NCI-H2081 treated with DMSO at 0.1 percent for 48 hours (cell line): ENCODE measurements at places on chromosomes 11 and 22.

DNA sequence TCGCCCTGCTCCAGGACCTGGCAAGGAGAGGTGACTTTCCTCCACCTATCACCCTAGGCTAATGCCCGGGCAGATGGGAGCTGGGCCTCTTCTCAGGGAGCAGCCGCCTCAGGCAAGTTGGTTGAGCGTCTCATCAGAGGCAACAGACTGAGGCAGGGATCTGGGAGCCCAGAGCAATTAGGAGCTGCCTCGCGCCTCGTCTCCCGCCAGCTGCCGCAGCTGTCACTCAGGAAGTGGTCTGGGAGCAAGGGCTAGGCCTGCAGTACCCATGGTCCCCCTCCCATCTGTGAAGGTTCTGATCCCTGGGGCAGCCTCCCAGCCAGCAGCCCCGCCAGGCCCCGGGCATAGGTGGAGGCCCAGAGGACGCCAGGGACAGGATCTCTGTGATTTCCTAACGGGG, 4.6 kb upstream of the CABP7 start:
- DNase-seq = no peak

DNA sequence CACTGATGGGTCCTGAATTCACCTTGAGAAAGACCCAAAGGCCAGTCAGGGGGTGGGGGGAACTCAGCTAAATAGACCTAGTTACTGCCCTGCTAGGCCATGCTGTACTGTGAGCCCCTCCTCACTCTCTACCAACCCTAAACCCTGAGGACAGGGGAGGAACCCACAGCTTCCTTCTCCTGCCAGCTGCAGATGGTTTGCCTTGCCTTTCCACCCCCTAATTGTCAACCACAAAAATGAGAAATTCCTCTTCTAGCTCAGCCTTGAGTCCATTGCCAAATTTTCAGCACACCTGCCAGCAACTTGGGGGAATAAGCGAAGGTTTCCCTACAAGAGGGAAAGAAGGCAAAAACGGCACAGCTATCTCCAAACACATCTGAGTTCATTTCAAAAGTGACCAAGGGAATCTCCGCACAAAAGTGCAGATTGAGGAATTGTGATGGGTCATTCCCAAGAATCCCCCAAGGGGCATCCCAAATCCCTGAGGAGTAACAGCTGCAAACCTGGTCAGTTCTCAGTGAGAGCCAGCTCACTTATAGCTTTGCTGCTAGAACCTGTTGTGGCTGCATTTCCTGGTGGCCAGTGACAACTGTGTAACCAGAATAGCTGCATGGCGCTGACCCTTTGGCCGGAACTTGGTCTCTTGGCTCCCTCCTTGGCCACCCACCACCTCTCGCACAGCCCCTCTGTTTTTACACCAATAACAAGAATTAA, 2.4 kb upstream of the TTC36 start:
- no peak for DNase-seq

DNA sequence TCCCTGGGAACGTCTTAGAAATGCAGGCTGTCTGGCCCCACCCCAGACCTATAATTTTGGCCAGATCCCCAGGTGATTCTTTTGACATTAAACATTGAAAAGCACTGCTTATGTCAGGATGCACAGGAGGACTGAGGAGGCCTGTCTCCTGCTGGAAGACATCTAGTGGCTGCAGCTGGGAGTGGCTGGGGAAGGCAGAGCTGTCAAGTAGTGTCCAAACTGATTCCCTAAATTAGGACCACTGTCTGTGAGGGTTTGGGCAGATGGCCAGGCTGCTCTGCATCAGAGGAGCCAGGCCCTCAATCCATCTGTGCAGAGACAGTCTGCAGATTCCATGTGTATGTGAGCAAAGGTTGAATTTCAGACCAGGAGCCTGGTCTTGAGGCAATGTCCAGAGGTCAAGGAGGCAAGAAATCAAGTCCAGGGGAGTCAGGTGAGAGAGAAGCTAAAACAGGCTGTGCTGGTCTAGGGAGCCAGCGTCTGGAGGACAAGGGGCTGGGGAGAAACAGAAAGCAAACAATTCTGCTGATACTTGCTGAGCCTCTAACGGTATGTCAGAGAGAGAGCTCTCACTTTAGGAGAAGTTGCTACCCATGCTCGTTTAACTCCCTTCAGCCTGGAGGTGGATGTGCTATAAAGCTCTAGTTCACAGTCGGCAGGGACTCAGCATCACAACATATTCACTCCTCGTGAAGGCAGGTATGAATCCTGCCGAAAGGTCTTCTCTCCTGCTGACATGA, 15.3 kb upstream of the SYTL2 start:
- no peak for DNase-seq

DNA sequence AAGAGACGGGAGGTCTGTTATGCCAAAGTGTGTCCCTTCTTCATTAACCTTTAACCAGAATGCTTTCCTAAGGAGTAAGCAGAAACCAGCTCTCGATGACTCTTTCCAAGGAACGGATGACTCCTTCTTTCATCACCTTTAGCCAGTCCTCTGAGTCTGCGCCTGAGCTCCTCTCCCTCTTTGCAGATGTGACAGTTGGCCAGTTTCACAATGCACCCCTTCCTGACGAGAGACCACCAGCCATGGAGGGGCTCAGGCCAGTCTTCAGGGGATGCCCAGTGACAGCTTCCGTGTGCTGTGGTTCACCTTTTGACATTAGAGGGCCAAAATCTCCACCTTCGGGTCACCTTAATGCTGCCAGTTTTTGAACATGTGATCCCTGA, 826.1 kb downstream of the TBC1D22A start:
- no peak for DNase-seq

DNA sequence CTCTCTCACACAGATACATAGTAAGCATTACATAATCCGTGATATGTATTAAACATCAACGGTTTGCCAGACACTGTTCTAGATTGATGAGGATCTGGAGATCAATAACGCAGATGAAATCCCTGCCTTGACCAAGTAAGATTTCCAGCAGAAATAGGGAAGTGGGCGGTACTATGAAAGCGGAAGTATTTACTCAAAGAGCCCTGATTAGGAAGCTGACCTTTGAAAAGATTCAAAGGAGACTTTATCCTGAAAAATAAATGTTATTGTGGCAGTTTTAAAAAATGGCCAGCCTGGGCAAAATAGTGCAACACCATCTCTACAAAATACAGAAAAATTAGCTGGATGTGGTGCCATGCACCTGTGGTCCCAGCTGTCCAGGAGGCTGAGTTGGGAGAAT, 26.8 kb downstream of the GAB2 start:
- DNase-seq = no peak

DNA sequence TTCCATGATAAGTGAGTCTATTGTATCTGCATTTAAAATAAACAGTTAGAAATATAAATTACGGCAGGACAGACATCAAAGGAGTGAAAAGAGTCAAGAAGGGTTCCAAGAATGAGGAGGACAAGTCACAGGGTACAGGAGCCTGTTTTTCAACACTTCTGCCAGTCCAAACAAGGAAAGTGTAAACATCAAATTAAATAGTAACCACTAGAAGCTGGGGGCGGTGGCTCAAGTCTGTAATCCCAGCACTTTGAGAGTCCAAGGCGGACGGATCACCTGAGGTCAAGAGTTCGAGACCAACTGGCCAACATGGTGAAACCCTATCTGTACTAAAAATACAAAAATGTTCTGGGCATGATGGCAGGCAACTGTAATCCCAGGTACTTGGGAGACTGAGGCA, 219.6 kb downstream of the LUZP2 start:
- DNase-seq = no peak

- no peak for DNase-seq
Measured at GRCh38 chr11:95296621-95297025, 65.6 kb upstream of the SESN3 start.

DNA sequence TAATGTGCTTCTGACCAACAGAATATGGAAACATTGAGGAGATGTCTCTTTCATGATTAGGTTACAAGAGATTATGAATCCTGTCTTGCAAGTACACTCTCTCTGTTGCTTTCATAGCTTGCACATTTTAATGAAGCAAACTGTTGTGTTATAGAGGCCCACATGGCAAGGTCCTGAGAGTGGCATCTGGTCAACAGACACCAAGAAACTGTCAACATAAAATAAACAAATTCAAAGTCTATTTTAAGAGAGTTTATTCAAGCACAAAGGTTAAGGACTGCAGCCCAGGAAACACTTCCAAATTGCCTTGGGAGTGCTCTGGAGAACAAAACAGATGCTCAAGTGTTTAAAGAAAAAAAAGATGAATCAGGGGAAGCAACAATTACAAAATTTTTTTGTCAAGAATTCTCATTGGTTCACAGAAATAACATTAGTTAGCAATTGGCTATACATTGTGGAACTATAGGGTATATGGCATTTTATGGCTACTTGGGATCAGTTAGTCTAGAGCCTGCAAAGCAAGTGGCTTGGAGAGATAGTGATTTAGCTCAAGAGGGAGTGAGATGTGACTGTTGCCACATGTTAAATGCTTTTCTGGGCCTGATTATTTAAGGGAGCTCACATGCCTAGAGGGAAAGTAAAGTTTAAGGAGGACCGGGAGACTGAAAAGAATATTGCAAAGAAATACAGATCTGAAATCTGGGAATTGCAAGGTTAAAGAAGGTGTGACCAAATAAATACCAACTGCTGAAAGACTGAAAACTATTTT, 54.6 kb downstream of the CTSC start:
- DNase-seq = no peak

- DNase-seq = no peak
Measured at GRCh38 chr11:103183981-103184611, 74.9 kb downstream of the DYNC2H1 start.

DNA sequence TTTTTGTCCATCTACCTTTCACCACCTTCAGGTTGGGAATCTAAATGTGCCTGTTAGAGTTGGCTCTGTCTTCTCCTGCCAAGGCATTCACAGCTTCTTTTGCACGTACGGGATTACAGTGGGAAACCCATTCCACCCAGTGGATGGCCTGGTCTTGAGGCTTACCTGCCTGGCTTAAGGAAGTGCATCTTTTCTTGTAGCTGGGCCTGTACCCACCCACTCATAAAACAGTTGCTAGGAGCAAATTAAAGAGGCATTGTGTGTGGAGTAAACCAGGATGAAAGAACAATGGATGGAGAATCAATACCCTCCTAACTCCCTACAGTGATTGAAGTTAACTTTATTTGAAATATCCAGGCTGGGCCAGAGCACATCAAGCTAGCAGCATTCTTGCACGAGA, 71.6 kb downstream of the TEAD1 start:
- no peak for DNase-seq
